Stimulated activated CD8-positive, alpha-beta memory T cell treated with anti-CD3 and anti-CD28 coated beads, Interleukin-4, amount 100 ng/mL, for 1 hour (primary cell): ENCODE measurements at places on chromosomes 7 and 10.

DNA sequence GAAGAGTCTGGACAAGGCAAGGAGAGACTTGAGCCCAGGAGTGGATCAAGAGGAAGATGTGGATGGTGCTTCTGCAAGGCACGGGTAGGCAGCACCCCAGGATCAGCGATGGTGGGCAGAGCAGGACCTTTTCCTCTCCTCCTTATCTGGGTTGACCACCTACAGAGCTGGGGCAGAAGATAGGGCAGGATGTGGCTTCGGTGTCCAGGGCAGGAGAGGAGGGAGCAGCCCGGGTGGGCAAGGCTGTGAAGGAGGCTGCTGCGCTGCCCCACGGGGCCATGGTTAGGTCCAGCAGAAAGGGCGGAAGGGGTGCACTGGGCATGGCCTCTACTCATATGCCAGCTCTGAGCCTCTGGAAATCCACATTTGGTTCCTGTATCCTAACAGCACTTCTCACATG lies 20.0 kb upstream of the PARP12 start:
- no peak for DNase-seq

- peak; percentile 10 for DNase-seq
These were observed 514 bp downstream of the RNF216 start for GRCh38 chr7:5780801-5781496.

- no peak for DNase-seq
These were observed 57.6 kb downstream of the USP6NL start for GRCh38 chr10:11553773-11554381.

GRCh38 chr7:67955061-67955460 lies 958.4 kb downstream of the TYW1 start:
- no peak for DNase-seq

DNA sequence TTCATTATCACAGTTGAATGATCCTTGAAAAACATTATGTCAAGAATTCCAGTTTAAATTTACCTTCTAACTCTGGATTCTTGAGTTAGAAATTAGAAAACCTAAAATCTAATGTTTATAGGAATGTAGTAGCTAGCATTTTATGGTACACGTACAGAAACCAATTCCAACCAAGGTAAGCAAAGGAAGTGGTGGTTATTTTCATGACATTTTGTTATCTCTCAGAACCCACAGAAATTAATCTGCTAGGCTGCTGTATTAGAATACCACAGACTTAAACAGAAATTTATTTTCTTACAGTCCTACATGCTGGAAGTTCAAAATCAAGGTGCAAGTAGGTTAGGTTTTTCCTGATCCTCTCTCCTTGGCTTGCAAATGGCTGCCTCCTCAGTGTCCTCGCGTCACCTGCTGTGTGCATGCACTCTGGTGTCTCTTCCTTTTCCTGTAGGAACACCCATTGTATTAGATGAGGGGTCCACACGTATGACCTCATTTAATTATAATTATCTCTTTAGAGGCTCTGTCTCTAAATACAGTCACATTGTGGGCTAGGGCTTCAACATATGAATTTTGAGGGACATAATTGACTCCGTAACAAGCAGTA lies 8.5 kb upstream of the CSTF2T start:
- no peak for DNase-seq

DNA sequence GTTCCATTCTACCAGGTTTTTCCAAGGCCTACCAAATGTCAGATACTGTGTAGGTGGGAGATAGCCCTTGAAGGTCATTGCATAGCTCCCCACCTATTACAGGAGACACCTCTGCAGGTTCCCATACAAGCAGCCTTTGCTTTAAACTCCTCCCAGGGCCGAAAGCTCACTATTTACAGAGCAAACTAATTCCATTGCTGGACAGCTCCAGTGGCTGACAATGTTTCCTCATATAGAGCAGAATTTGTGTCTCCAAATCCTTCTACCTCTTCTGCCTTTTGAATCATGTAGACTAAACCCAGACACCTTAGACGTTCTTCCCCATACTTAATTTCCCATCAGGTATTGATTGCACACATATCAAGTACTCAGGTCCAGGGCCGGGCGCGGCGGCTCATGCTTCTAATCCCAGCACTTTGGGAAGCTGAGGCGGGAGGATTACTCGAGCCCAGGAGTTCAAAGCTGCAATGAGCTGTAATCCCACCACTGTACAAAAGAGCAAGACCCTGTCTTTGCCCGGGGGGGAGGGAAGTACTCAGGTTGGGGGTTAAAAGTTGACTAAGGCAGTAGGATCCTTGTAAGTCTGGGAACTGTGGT lies 2.1 kb downstream of the CNNM1 start:
- no peak for DNase-seq

GRCh38 chr10:51894771-51895578 lies 195.6 kb upstream of the CSTF2T start:
- no peak for DNase-seq

- DNase-seq, result no peak
These were observed 50.0 kb downstream of the AMZ1 start for GRCh38 chr7:2737771-2738540.

- no peak for DNase-seq
These were observed 96.4 kb upstream of the PCLO start for GRCh38 chr7:83259064-83259463.

DNA sequence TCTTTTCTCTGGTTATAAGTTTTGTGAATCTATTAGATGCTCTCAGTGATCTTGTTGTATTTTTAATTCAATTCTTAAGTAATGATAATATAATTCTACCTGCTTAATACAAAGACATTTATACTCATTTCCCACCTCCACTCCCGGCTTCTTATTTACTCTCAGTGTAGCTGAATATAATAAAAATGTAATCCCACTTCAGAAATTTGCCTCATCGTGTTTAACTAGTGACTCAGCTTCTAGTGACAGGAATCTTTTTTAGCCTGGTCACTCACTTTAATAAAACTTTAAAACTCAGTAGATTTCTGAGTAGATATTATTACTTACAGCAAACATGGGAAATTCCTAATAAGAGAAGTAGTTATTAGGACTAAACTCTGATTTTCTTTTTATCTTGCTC lies 1506.2 kb upstream of the LRRTM3 start:
- no peak for DNase-seq

DNA sequence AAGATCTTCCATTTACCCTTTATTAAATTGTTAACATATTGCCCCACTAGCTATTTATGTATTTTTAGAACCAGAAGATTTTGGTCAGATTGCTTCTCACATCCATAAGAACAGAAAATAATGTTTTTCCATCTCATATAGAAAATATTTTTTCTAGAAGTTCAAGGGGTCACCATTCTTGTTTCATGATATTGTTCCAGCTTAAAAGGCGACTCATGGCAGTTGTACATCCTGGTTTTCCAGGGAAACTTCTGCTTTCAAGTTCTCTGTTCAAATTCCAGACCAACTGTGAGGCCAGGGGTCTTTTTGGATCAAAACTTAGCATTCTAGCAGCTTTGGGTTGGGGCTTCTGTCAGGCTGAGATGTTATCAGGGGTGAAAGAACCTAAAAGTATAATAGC lies 84.4 kb downstream of the LRRC4 start:
- no peak for DNase-seq

- no peak for DNase-seq
These were observed 780 bp downstream of the ALDH18A1 start for GRCh38 chr10:95655571-95656290.

- DNase-seq, result no peak
These were observed 127.8 kb downstream of the MGMT start for GRCh38 chr10:129594811-129595210.

DNA sequence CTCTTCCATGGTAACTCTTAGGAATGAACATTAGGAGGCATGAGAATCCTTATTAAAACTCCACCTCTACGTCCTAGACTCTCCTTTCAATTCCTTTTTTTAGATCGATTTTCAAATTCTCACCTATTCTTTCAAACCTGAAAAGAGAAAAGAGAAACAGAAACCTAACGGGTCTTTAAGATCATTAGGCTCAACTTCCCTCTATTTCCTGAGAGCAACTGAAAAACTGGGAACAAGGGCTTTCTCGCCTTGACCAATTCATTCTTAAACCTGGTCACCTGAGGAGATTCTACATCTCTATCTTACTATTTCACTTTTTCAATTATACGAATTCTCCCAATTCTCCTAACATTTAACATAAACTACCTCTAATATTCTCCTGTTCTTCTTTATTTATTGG lies 2.8 kb downstream of the TFEC start:
- no peak for DNase-seq

DNA sequence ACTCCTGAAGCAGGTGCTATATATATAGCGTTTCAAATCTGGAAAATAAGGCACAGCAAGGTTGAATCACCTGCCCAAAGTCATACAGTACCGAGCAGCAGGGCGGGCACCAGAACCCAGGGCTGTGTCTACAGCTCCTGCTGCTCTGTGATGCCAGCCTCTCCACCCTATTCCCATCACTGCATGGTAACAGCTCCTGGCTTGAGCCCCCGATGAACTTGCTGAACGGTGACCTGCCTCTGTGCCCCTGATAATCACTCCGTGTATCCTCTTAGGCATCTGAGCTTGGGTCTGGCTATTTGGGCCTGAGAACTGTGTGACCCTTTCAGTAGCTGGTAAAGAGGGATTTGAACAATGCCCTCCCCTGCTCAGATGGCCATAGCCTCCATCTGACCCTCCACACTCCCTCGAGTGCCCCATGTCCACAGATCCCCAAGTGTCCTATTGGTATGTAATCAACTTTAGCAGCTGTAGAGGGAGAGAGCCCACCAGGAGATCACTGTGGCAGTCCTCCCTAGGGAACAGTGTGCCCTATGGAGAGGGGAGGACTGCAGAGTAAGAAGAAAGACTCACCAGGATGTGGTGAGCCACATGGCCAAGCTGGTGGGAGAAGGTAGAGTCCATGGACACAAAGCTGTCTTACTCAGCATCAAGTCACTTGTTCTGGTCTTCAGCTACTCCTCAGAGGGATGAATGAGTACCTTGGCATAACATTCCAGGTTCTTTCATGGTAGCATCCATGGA lies 1.1 kb upstream of the ARHGAP22 start:
- DNase-seq, result no peak

DNA sequence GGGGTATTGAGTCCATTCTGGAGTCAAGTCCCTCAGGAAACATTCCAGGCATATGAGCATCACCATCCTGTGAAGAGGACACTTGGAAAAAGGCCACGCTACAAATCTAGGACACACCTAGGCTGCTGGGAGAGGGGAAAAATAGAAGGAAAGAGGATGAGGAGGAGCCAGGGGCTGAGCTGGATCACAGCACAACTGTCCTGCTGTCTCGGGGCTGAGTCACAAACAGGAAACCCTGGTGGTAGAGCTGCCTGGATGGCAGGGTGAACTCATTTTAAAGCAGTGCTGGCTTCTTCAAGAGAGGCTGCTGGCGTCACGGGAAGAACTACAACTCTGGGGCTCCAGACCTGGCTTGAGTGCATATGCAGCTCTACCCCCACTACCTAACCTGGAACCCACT lies 151.5 kb downstream of the RNF216 start:
- DNase-seq, result peak; percentile 29

- no peak for DNase-seq
These were observed 71.3 kb downstream of the CREB3L2 start for GRCh38 chr7:137930581-137930980.

GRCh38 chr10:24096281-24096680 lies 112.7 kb upstream of the KIAA1217 start:
- no peak for DNase-seq

GRCh38 chr7:19117870-19118608 lies 603 bp upstream of the TWIST1 start:
- DNase-seq, result no peak

DNA sequence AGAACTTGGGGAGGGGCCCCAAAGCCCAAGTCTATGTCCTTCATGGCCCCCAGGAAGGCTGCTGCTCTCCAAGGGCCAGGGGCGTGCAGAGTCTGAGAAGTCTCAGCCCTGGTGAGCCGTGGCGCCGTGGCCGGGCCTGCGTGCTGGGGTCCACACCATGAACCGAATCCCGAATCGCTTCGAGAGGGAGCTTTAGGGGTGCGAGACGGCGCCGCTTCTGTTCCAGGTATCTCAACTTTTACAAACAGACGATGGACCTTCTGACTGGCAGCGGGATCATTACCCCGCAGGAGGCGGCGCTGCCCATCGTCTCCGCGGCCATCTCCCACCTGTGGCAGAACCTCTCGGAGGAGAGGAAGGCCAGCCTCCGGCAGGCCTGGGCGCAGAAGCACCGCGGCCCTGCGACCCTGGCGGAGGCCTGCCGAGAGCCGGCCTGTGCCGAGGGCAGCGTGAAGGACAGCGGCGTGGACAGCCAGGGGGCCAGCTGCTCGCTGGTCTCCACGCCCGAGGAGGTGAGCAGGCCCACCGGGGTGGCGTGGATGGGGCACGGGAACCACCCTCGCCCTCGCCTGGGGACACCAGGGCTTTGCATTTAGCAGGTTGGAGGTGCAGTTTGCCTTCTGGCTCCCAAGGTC lies 12.7 kb downstream of the STRA8 start:
- no peak for DNase-seq

DNA sequence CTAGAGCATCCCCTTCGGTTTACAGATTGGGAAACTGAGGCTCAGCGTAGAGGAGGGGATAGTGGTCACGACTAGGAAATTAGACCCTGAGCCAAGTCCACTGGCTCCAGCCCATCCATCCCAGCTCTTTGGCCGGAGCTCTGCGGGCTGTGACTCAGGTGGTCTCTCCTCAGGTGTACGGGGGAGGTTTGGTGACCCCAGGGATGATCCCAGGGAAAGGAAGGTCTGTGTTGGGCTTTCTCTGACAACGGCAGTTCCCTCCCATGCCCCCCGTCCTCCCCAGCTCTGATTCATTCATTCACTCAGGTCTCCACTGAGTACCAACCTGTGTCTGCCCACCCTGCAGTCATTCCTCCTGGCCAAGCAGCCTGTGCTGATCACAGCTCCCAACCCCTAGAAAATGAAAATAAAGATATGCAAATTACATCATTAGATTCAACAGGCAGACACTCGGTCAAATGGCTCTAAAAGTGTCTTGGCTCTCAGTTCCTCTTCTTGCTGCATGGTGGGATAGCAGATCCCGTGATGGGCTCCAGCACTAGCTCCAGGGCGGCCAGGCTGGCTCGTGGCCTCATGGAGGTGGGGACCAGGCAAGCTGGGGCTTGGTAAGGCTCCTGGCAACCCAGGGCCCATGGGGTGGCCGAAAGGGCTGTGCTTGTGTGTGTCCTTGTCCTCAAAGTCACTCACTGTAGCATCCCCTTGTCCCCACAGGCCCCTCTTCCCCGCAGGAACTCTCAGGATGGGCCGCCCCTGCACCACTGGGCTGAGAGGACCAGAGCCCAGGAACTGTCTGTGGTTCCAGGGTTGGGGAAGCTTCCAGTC lies 37.8 kb downstream of the CLRN3 start:
- no peak for DNase-seq

DNA sequence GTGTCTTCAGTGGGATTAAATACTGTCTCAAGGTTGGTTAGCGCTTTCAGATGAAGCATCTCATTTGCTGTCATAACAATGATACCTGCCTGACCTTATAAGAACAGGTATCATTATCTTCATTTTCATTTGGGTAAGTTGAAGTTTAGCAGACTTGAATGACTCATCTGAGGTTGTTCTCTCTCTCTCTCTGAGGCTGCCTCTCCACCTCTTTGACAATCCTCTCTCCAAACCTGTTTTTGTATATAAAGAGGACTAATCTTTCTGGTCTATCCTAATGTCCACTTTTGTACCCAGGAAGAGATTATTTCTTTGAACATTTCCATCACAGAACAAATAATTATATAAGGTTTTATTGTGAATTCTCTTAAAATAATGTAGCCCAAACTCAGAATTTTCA lies 291.4 kb downstream of the KLF6 start:
- DNase-seq, result no peak
